ENCODE measurements at places on chromosomes 6 and 20.
A peak's percentile ranks its signal among the peaks of the same experiment; 100 is the strongest.

DNA sequence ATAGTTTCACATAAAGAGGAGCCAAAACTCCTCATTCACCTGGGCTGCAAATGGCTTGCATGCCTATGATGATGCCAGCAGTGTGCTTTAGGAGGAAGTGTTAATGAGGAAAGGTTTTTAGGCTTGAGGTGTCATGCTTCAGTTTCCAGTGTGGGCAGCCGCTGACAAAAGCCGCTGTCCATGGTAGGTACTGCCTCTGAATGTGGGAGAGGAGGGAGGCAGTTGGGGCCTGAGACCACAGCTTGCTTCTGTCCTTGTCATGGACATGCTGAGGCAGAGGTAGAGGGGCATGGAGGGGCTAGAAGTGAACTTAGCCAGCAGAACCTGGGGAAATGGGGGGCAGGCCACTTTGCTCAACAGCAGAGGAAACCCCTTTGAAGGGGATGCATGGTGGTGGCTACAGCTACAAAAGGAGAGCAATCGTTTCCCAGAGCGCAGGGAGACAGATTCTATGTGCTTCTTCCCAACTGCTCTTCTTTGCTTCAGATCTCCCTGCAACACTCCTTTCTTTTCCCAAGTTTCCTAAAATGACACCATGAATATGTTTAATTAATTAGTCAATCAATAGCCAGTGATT lies 372.1 kb upstream of the CNR1 start:
- no peak for DNase-seq

- DNase-seq: peak; percentile 34
These were observed 7.3 kb upstream of the COL9A1 start for GRCh38 chr6:70310063-70310694.

GRCh38 chr20:62822239-62822787 lies 5.5 kb downstream of the COL9A3 start:
- DNase-seq: no peak

- DNase-seq: no peak
These were observed 10.2 kb upstream of the TMEM170B start for GRCh38 chr6:11527274-11527870.

- no peak for DNase-seq
These were observed 8.0 kb downstream of the ECT2L start for GRCh38 chr6:138803861-138804260.

- DNase-seq: no peak
These were observed 11.3 kb upstream of the PTPRK start for GRCh38 chr6:128531696-128532095.

- no peak for DNase-seq
These were observed 319.8 kb downstream of the FRK start for GRCh38 chr6:115740907-115741306.

DNA sequence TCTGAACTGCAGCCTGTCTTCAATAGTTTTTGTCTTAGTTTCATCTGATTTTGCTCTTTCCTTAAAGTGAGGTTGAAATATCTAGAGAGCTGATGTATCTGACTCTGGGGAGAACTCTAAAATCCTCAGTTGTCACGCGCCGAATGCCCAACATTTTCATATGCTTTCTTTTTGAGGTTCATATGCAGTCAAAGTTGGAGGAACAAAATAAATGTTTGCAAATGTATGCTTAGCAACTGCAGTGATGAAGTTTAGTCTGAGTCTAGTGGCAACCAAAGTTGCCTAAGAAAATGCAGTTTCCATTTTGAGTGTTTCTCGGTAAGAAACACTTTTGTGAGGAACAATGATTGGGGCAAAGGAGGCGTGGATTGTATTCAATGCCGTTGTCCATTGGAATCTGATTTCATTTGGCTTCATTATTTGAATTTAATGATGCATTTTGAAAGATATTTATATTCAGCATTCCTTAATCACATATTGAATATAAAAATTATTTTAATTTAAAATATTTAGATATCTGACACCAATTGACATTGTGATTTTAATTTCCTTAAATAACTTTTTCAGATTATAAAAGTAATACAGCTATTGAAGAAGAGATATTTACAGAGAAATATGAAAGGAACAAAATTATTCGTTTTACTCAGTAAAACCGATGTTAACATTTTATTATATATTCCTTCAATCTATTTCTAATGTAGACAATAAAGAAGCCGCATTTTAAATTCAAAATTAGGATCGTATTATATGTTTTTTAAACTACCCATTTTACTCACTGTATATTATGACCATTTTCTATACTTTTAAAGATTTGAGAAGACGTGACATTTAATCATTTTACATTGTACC lies 122.0 kb downstream of the PLEKHG1 start:
- DNase-seq: no peak

- DNase-seq: peak; percentile 45
These were observed 35.2 kb downstream of the HFE start for GRCh38 chr6:26122402-26122792.

DNA sequence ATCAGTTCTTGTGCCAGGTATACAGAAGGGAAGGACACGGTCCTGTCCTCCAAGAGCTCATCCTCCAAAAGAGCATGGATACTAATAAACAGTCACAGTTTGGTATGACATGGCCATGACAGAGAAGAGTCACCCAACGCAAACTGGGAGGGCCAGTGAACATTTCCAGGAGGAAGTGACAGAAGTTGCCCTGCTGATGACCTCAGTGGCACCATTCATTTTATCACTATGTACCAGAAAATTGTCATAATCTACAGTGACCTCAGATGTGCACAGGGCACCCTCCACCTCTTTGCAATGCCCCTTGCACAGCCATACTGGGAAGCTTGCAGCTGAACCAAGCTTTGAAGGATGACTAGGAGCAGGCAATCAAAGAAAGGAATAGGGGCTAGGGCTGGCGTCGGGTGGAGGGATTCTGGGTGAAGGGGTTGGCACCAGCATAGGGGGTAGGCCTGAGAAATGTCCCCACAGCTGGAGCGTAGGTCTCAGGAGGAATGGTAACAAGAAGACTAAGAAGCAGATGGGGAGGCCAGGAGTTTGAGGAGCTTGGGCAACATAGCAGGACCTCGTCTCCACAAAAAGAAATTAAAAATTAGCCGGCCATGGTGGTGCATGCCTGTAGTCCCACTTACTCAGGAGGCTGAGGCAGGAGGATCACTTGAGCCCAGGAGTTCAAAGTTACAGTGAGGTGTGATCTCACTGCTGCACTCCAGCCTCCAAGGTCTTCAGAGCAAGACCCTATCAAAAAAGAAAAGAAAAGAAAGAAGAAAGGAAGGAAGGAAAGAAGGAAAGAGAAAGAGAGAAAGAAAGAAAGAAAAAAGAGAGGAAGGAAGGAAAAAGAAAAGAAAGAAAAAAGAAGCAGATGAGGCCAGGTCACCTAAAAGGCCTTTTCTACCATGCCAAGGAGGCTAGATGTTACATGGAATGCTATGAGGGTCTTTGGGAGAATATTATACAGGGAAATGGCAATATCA lies 65.3 kb upstream of the SNX9 start:
- no peak for DNase-seq

DNA sequence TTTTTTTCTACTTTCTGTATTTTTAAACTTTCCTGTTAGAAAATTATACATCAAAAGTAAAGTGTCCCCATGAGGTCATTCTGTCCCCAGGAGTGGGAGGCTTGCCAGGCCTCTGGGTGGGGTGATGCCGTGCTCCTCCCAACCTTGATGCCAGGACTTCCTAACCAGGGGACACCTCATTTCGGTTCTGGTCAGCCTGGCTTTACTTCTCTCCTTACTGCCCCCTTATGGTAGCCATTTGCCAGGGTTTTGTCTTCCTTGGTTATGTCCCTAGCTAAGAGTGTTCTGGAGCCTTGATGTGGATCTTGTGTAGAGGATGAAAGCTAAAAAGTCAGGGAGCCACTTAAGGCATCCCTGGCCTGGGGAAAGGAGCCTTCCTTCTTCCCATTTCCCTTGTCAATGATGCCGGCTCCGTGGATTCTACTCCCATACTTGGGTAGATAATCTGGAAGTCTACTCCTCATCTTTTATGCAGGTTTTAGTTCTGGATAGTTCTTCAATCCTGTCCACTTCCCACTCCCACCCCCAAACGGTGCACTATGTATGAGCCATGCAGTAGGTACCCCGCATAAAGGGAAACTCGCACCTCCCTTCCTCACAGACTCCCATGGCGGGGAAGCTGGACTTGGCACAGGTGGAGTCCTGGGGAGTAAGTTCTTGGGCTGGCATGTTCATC lies 164.1 kb upstream of the SALL4 start:
- peak; percentile 89 for DNase-seq

GRCh38 chr20:46299078-46299477 lies 9.2 kb downstream of the CDH22 start:
- DNase-seq: no peak

GRCh38 chr20:11034025-11034424 lies 360.2 kb upstream of the JAG1 start:
- no peak for DNase-seq

DNA sequence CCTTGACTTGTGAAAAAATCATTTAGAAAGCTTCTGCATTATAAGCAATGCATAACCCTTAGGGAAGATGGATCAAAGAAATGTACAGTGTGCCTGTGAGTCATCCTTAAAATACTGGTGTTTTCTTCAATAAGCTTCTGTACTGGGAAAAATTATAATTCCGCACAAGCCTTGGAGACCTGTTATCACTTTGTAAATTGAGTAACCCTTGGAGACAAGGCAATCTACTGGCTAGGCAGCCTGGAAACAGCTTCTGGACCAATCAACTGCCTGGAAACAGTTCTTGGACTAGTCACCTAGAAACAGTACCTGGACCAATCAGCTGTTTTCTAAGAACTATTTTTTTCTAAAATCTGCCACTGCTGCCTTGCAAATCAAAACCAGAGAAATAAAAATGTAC lies 25.8 kb upstream of the RNGTT start:
- DNase-seq: no peak

- no peak for DNase-seq
These were observed 31.4 kb downstream of the RALGAPA2 start for GRCh38 chr20:20680991-20681508.

DNA sequence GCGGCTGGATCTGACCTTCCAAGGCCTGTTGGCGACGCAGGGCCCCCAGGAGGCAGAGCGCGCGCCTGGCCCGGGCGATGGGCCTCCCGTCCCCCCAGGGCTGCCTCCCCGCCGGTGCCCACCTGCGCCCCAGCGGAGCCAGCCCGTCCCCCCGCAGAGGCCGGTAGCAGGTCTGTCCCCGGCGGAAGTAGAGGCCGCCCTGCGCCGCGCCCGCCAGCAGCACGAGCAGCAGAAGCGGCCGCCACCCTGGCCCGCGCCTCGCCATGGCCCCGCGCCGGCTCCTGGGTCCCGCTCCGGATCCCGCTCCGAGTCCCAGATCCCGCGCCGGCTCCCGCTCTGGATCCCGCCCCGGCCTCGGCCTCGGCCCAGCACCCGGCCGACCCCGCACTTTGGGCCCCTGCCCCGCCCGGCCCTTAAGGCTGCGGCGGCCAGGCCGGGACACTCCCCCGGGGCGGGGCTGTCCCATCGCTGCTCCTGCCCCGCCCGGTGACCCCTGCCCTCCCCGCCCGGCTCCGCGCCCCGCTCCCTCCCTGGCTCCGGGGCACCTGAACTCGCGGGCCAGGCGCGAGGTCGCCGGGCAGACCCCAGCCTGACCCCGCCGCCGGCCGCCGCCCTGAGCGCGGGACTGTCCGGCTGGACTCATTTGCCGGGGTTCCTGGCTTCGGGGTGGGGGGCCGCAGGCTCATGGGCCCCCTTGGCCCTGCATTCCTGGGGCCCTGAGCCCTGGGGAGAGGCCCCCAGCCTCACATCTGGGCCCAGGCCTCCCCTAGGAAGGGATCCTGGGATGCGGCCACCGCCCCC lies at the start of gene CTSZ:
TSS of gene CTSZ (minus strand) at position 391 of the 801 bp plus-strand sequence. CDS start at position 265, 126 bp downstream.
- peak; percentile 56 for DNase-seq

GRCh38 chr20:50844430-50845100 lies 49.7 kb downstream of the BCAS4 start:
- peak; percentile 35 for DNase-seq

DNA sequence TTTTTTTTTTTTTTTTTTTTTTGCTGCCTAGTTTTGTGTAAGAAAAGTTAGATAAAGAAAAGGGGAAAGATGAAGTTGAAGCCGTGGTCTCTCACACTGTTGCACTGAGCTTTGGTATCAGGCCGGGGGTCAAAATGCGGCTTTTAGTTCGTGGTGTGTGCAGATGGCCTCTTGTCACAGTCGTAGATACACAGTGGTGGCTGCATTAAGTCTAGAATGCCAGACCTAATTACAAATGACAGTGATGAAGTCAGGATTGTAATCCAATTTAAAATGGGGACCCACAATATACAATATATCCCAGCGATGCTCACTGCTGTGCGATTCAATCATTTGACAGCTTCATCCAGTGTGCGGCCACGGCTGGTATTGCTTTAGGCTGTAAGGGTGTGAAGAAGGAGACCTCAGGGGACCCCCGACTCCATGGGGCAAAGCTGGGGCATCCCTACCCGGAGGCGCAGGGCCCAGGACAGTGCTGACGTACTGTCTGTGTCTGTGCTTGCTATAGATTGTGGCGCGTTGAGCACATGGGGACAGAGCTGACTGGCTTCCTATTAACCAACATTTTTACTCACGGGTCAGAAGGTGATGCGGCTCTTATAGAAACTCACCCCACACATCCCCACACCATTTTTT lies 210.0 kb upstream of the SOX4 start:
- DNase-seq: no peak

DNA sequence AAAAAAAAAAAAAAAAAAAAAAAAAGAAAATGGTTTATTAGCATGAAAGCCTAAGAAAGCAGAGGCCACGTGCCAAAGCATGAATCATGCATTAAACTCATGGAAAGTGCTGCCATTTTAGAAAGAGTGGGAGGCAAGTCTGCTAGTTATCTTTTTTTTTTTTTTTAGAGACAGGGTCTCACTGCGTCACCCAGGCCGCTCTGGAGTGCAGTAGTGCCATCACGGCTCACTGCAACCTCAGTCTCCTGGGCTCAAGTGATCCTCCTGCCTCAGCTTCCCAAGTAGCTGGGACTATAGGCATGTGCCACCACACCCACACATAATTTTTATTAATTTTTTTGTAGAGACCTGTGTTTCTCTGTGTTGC lies 5.2 kb downstream of the VWA7 start:
- no peak for DNase-seq

GRCh38 chr6:107185391-107185970 lies 70.2 kb upstream of the BEND3 start:
- DNase-seq: peak; percentile 14

DNA sequence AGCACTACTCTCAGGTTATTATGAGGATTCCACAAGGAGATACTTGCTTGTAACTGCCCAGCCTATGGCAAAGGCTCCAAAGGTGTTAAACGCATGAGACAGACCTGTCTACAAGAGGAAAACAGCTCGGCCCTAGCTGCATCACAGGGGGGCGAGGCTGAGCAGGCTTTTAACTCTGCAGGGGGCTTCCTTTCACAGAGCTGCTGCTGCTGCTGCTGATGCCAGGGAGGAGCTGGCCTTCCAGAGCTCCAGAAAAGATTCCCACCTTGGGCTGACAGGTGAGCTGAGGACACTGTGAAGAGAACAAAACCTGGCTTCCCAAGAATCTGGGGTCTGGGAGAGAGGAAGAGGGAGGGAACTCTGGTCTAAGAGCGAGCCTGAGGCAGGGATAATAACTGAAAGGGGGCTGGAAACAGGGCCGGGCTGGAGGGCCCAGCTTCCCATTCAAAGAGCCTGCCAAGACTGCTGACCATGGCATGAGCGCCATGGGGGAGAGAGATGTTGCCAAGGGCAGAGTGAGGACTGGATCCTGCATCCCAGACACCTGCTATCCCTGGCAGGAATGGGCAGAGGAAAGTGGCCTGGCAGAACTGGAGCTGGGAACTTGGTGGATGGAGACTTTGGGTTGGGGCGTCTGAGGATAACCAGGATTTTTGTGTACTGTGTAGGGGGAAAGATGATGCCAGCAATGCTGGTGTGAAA lies 211.1 kb upstream of the LRFN2 start:
- no peak for DNase-seq

All from SW480 (cell line).